ENCODE measurements at places on chromosomes 5 and 9.

- DNase-seq, result no peak
Measured at GRCh38 chr5:64530076-64530475, 24.3 kb downstream of the RGS7BP start.

- no peak for DNase-seq
Measured at GRCh38 chr9:35385042-35385441, 104.9 kb upstream of the RUSC2 start.

DNA sequence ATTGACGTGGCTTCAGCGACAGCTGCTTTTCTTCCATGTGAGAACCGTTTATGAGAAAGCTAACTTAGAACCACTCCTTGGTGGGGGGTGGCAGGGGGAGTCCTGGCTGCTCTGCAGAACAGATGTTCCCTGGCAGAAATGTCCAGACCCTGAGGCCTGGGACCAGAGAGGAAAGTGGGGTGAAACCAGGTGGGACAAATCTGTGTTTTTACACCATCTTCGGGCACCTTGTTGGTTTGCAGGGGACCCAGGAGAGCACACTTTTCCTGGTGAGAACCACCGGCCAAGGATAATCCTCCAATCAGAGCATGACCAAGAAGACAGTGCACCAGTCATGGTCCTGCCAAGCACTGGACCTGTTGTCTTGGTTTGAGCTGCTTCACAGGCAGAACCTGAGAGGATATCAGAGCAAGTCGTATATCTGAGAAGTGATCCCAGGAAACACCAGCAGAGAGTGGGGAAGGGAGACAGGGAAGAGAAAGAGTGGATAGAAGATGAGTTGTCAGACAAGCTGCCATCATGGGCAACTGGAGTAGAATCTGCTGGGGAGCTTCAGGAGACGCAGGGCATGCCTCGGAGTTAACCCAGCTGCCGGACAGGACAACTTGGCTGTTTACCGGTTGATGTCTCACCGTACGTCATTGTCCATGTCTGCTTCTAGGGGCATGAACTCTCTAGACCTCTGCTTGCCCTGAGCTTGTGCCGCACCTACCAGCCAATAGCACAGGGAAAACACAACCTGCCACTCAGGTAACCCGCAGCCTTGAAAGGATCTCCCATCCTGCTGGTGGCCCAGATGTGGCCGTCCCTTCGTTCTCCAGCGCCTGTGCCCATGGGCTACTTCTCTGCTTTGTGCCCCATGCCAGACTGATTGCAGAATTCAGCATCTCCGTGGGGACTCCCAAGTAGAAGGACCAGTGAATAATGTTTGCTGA, 178.4 kb upstream of the MVB12B start:
- no peak for DNase-seq

GRCh38 chr5:113187906-113188305, 211.3 kb downstream of the DCP2 start:
- DNase-seq, result no peak

DNA sequence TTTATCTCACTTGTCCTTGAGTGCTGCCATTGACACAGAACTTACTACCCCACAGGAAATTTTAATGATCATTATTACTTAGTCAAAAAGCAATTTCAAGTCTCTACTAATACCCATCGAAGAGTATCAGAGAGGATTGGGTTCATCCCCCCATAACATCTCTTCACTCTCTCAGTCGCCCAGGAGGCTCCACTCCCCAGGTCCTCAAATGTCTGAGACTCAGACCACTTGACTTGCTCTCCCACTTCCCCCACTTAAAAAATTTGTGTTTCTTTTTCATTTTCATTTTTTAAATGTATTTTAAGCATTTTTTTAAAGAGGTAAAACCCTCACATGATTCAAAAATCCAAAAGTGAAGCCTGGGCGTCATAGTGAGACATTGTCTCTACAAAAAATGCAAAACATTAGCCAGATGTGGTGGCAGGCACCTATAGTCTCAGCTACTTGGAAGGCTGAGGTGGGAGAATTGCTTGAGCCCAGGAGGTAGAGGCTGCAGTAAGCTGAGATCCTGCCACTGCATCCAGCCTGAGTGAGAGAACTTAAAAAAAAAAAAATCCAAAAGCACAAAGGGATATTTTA, 56.8 kb upstream of the TRAF1 start:
- no peak for DNase-seq

DNA sequence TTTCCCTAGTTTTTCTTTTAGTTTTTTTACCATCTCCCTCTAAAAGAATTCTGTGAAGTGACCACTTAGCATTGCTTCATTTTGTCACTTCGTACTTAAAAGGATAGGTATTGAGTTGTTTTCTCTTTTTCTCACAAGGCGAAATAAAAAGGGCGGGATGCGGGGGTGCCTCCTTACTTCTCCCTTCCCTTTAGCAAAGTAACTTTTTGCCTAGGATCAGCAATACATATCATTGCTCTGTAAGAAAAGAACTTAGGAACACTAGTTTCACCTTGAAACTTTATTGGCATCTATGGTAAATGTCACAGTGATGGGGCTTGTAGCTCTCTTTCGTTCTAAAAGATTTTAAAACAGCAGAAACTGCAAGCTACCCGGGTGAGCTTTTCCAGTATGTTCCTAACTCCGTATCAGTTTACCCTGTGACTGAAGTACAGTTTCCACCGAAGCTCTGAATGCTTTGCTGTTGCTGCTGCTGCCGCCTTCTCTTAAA, 4.1 kb downstream of the PRDM6 start:
- no peak for DNase-seq

DNA sequence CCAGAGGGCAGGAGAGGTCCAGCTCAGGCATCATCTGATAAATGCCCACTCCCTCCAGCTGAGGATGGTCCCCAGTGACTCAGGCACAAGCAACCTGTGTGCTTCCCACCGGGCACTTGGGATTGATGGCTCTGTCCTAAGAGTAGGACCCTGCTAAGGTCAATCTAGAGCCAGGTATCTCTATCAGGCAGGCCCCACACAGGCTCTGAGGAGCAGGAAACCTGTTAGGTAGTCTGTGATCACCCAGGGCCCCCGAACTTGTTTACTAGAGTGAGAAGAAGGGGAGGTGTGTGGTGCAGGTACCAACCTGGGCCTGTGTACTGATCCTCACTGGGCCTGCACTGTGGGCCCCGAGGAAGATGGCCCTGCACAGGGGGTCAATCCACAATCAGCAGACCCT, 119.6 kb upstream of the FSTL4 start:
- no peak for DNase-seq
